ENCODE measurements at places on chromosomes 7 and 10. TPM values are rescaled to one million over a fixed set of nuclear protein-coding genes. Genes with fewer than 3 reads are reported as not detected.
A peak's percentile ranks its signal among the peaks of the same experiment; 100 is the strongest.

DNA sequence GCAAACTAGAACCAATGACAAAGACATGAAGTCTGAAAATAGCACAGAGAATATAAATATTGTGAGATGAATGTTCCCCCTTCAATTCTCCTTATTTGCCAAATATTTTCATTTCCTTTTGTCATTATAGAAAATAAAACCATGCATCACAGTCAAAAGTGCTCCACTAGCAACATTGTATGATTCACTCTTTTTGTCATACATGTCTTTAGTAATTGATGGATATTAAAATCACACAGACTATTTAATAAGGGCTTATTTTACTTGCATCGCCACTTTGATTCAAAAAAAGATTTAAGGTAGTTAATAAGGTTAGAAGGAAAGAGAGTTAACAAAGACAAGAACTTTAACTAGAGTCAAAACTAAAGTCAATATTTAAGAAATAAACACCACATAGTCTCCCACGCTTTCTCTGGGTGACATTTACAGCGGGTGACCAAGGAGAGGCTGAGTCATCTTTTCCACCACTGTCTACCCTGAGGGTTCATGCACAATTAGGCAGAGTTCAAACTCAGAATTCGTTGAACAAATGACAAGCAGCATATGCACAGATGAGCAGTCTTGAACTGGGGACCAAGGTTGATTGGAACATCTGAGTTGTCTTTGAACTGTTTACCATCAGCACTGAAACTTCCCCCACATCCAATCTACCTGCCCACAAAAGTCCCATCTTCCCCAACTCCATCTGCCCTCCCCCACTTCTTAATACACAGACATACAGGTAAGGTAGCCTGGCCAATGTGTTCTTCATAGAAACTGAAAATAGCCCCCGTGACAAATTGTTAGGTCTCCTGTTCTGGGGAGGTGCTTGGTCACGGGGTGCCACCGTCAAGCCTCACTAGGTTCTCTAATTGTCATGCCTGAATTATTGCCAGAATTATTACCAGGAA, 42.5 kb downstream of the C7orf25 start:
- DNase-seq: peak; percentile 78

DNA sequence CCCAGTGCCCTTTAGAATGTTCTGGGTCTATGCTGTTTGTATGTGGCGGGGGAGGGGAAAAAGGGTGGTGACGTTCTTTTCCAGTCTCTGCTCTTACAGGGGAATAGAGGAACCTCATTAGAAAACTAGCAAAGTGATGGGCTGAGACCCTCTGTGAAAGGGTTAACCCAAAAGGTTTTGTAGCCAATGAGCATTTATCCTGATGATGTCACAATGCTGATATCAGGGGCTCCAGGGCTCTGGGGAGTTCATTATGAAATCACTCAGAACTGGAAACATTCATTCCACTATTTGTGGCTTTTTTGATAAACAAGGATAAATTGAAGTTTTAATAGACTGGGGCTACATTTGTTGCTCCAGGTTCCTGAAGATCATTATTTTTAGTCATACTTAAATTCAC, 71.7 kb downstream of the ARID5B start:
- DNase-seq: no peak

DNA sequence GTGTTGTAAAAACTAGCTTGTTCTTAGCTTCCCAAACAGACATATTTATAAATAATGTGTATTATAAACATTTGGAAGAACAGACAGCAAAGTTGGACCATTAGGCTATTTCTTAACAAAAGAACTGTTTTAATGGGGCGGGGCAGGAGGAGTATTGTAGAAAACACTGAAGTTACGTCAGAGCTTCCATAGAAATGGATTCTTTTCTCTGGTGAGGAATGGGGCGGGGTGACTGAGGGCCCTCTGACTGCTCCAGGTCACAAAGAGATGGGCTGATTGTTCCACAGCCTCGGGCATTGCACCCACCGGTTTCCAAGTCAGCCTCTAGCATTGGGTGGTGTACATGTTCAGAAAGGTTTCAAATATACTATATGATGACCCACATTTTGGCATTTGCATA, 36.8 kb upstream of the ADAM12 start:
- DNase-seq: no peak

DNA sequence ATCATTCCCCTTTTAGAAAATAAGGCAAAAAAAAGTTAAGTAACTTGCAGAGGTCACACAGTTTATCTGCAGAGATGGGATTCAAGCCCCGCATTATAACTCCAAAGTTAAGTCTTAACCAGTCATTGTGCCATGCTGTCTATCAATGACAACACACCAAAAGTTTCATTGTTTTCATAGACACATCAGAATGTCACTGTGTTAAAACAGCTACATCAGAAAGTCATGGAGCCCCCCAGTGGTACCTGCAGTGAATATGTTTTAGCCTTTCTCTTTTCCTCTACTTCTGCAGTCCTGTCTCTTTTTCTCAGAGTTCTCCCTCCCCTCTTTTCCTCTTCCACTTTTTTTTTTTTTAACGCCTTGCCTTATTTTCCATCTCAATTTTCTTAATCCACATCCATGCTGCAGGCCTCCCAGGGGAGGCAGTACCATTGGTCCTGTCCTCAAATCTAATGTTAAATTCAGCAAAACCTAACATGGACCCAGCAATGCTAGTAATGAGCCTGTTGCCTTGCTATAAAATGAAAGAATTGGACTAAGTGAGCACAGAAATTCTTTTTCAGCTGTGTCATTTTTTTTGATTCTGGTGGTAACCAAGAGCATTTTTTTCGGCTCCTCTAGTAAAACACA, 3.8 kb upstream of the NRCAM start:
- no peak for DNase-seq

GRCh38 chr10:79383974-79384606, 36.8 kb downstream of the PPIF start:
- no peak for DNase-seq

GRCh38 chr7:30852308-30852684, 59.4 kb upstream of the AQP1 start:
- no peak for DNase-seq

DNA sequence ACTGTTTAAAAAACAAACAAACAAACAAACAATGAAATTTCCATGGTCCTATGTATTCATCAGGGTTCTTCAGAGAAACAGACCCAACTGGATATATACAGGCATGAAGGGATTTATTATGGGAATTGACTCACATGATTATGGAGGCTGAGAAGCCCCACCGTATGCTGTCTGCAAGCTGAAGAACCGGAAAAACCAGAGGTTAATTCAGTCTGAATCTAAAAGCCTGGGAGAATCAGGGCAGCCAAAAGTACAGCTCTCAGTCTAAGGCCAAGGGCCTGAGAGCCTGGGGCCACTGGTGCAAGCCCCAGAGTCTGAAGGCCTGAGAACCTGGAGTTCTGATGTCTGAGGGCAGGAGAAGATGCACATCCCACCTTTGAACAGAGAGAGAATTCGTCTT, 163.5 kb downstream of the MDFIC start:
- DNase-seq: no peak

- DNase-seq: no peak
These were observed 51.1 kb upstream of the PPP1R3C start for GRCh38 chr10:91683975-91684374.

- no peak for DNase-seq
These were observed 184.5 kb upstream of the SP8 start for GRCh38 chr7:20971219-20971618.

DNA sequence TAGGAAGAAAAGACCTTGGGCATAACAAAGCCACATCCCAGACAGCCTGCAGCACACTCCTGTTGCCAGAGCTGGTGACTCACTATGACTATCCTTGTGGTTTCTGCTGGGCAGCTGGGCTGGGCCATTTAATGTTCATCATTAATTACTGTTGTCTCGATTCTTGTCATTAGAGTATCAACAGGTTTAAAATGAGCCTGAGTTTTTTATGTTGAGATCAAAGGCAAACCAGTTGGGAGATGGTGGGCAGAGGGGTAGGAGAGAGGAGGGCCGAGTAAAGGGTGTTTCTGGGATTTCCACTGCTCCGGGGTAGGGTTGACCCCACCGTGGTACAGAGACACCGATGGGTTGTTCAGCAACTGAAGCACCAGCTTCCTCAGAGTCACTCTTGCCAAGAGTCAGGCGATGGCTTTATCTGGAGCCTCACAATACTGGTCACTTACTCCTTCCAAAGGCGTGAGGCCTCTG, 128.7 kb upstream of the LYZL1 start:
- no peak for DNase-seq

- DNase-seq: no peak
These were observed 69.8 kb downstream of the MET start for GRCh38 chr7:116741625-116742316.

DNA sequence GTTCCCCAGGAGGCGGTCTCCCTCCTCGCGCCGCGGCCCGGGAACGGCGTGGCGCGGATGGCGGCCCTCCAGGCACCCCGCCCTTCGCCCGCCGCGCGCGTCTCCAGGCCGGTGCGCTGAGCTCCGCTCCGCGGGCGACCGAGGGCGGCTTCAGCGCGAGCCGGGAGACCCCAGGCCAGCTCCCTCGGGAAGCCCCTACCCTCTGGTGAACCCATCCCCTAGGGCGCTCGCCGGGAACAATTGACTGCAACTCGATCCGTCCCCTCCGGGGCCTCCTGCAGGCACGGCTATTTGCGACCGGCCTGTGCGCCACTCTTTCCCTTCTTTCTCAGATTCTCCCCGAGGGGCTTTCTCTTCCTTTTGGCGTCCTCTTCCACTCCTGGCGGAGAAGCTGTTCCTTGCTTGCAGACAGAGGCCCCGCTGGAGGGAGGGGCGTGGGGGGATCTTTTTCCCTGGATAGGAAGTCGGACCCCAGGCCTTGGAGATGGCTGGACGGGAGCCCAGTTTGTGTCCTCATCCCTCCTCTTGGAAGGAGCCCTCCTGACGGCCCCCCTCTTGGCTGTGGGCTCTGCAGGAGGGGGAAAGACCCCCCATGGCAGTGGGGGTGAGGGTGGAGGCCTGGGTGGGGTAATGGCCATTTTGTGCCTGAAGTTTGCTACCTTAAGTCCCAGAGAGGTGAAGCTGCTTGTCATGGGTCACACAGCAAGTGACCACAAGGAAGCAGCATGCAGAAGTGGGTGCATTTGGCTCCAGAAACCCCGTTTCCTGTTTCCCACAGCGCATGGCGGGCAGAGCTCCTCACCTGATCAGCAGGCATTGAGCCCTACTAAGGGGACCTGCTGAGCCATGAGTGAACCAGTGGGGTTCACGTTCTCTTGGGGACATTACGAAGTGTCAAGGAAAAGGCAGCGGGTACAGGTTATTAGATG, 171.2 kb upstream of the TNRC18 start:
- no peak for DNase-seq

- no peak for DNase-seq
These were observed 24.3 kb upstream of the ASCC1 start for GRCh38 chr10:72240371-72240770.

DNA sequence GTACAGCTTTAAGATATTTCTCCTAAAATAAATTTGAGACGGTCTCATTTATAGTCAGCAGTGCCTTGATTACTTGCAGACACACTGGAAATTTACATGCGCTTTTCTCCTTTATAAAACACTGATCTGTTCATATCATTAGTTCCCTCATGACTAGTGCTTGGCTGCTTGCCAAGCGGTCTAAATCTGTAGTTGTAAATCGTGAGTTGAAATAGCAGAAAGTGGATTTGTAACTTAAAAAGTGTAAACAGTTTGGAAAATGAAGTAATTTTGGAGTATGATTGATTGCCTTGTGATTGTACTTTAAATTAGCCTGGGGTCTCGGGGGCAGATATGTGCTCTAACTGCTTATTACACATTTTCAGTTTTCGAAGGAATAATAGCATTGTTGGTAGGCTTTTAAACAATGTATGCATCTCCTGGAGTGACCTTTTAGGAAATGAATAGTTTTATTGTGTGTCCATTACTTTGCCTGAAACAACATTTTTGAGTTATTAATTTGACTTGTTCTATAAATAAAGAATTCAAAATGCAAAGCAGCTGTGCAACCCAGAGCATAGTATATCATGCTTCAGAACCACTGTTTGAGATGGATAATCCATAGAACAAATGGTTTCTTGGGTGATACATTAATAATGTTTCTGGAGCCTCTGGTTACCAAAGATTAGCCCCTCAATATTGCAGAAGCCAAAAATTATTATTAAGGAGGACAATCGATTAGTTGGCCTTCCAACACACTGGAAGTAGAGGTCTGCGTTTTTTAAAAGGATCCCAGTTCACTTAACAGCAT, 73.3 kb downstream of the ARID5B start:
- DNase-seq: no peak

GRCh38 chr7:6161463-6162330, 110.7 kb downstream of the CYTH3 start:
- no peak for DNase-seq

DNA sequence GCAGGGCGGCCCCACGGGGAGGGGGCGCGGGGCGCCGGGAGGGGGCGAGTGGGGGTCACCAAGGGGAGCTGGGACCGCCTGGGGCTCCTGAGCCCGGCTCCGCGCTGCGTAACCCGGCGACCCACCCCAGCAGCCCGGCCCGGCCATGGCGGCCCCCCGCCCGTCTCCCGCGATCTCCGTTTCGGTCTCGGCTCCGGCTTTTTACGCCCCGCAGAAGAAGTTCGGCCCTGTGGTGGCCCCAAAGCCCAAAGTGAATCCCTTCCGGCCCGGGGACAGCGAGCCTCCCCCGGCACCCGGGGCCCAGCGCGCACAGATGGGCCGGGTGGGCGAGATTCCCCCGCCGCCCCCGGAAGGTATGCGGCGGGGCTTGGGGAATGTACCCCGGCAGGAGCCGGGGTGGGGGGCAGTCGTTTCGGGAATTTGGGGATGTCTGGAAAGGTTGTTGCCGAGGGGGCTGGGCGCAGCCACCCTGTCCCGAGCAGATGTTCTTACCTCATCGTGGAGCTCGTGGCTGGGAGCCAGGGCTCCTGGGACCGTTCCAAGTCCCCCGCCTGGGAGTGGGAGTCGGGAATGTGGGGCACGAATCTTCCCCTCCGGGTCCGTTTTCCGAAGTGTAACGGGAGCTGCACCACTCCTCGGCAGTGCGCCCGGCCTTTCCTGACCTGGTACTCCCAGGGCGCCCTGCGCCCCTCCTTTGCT, 431 bp downstream of the ZYX start:
- DNase-seq: no peak

DNA sequence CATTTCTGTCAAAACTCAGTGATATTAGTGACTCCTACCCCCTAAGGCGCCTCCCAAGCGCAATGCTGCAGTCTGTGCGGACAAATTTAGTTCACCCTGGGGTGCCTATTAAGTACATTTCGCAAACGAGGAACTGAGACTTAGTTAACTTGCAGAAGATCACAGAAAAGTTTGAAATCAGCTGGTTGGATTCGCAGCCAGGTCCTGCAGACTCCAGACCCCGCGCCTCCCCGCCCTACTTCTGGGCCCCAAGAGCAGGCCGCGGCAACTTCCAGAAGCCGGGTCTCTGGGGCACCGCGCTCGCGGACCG, 588 bp downstream of the CYREN start:
- DNase-seq: no peak

- no peak for DNase-seq
These were observed 2.8 kb downstream of the WDR86 start for GRCh38 chr7:151406886-151407583.

- DNase-seq: no peak
These were observed 651.5 kb downstream of the LRMDA start for GRCh38 chr10:76082956-76083355.

GRCh38 chr7:106618480-106618879, 42.5 kb downstream of the CCDC71L start:
- no peak for DNase-seq

- DNase-seq: no peak
These were observed 5.3 kb upstream of the KCNIP2 start for GRCh38 chr10:101848894-101849351.

Gene AUTS2
- total RNA-seq: 55.6 TPM

Gene MTURN
- total RNA-seq: 4.3 TPM

Gene KCNK18
- not detected for total RNA-seq

Gene CLRN3
- not detected for total RNA-seq

Gene TSPAN15
- total RNA-seq: 3.3 TPM

Gene WDR86
- not detected for total RNA-seq

Gene SP8
- not detected for total RNA-seq

Gene TFEC
- total RNA-seq: 4.2 TPM

Gene EPC1
- total RNA-seq: 20.4 TPM

All from GM12878 (cell line).